ENCODE measurements at places on chromosomes 12 and 14.
A peak's percentile ranks its signal among the peaks of the same experiment; 100 is the strongest.

DNA sequence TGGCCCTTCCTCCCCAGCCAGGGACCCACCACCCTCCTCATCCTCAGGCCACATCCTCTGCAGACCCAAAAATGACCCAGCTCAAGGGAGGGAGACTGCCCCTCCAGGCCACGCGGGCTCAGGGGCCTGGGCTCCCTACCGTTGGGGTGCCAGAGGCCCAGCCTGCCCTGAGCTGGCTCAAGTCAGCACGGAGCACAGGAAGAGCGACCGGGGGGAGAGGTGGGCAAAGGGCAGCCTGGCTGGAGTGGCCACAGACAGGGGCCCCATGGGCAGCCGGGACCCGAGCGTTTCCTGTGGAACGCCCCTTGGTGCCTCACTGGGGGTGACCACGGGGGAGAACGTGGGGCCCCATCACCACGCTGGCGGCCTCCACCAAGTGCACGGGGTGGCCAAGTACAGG is 10.7 kb downstream of the JAG2 start:
- no peak for DNase-seq

- DNase-seq: no peak
Observed at GRCh38 chr14:76812093-76812421, 625 bp downstream of the ANGEL1 start.

GRCh38 chr14:101601606-101602465 is 40.5 kb downstream of the DIO3 start:
- no peak for DNase-seq

GRCh38 chr14:63478437-63478852 is 64.7 kb downstream of the PPP2R5E start:
- peak; percentile 18 for DNase-seq

- DNase-seq: no peak
Observed at GRCh38 chr14:61417141-61417540, 95.8 kb downstream of the PRKCH start.

DNA sequence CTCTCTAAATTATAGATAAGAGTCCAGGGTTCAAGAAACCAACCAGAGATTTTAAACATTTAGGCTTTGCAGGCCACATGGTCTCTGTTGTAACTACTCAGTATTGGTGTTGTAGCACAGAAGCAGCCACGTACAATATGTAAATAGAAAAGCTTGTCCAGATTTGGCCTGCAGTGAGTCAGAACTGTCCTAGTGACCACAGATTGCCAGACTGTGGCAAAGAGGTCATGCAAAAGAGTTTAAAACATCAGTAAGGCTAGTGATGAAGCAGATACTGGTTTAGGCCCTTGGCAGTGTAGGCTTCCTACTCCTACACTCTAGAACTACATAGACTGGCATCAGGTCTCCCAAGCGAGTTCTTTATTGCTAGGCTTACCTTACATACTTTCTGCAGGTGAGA is 117.6 kb upstream of the GARIN6 start:
- DNase-seq: no peak

- no peak for DNase-seq
Observed at GRCh38 chr12:79424109-79424721, 266.5 kb downstream of the PAWR start.

GRCh38 chr12:93137656-93138612 is 208.8 kb upstream of the EEA1 start:
- DNase-seq: no peak

DNA sequence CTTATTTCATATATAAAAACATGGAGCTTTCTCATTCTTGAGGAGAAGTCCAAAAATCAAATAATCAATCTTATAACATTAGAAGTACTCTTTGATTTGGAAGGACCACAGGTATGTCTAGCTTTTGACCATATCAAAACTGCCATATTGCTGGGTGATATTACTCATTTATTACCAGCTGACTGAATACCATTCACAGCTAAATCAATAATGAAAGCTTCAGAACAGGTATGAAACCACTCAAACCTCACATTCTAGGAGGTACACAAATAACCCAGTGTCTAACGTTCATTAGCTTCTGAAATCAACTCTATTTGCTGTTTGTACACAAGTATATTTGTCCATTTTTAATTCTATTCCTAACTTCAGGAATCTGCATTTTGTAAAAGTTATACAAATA is 16.8 kb upstream of the CCDC91 start:
- no peak for DNase-seq

DNA sequence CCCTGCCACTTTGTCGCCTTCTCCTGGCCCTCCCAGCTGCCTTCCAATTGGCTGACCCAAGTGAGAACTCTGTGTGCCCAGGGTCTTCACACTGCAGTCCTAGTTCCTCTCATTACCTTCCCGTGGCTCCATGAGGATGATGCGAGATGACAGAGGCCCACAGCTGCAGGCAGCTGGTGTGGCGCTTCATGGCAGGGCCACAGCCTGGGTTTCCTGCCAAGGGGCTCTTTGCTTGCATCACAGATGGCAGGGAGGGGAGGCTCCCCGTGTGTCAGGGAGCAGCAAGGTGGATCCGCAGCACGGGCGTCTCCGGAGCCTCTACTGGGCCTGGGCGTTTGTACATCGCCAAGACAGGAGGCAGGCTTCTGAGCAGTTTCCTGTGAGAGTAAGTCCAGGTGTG is 28.9 kb downstream of the DEGS2 start:
- no peak for DNase-seq

GRCh38 chr14:71400871-71401321 is 493.6 kb downstream of the PCNX1 start:
- DNase-seq: no peak

DNA sequence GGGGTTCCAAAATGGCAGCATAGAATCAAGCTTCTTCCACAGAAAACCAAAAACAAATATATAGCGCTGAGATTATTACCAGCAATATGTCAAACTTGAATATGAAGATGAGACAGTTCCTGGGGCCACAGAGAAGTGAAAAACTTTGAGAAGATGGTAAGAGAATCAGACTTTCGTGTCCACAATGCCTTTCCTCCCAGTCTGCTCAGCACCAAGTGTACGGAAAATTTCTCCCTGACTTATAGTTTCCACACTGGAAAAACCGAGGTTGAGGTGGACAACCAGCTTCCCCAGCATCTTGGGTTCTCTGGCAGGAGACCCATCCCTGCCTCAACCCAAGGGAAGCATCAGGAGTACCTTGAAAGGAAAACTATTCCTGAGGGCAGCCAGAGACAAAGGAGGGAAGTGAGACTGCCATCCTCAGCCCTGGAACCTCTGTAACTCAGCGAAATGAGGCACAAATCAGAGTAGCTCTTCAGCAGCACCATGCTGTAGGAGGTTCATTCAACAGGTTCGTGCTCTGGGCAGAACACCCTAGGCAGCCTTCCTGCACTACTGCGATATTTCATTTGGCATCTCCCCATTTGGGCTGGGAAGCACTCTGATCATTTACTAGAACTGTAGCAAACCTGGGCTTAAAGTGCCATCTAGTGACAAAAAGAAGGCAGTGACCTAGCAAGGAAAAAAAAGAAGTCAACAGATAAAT is 52.4 kb upstream of the CAPRIN2 start:
- no peak for DNase-seq

- DNase-seq: no peak
Observed at GRCh38 chr12:82522762-82523161, 163.9 kb upstream of the TMTC2 start.

DNA sequence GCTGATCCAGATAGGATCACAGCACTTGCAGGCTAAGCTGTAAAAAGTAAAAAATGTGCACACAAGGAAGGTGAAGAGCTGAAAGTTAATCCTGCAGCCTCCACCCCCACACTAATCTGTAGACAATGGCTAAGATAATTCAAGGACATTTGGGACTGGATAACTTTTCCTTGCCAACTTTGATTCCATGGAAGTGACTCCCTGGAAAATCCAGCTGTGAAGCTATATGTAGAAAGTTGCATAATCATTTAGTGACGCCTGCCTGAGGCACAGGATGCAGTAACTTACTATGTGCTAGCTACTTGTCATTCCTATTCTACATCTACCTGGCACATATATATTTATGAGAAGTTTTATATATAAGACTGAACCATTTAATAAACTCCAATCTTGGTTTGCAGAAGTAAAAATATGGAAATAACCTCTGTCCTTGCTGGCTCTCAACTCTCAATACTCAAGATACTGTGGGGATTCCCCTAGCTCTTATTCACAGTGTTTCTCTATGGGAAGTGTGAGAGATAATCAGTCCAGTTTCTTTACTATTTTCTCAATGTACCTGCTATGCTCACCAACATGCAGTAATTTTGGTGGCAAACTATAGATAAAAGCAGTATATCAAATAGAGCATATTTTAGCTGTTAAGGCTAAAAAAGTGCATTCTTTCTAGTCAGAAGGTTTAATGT is 14.8 kb downstream of the LDHB start:
- no peak for DNase-seq

GRCh38 chr12:69732088-69732487 is 6.6 kb upstream of the RAB3IP start:
- DNase-seq: no peak

DNA sequence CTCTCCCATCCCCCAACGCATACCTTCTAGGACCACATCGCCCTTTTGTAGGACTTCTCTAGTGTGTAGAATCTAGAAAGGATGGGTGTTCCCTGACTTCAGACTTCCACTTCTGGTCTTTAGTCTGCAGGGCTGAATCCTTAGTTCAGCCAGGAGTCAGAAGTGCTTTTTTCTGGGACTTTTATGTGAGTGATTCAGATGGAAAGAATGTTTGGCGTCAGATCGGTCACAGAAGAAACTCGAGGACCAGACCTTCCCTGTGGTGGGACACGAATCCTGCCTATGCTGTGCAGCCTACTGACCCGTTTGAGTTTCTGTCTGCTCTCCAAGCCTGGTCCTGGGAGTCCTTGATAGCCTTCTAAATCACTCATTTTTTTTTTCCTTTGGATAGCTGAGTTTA is 165.4 kb upstream of the SSTR1 start:
- DNase-seq: no peak

GRCh38 chr12:2266666-2267620 is 214.2 kb downstream of the CACNA1C start:
- DNase-seq: no peak

- DNase-seq: no peak
Observed at GRCh38 chr12:131422744-131423143, 288.1 kb upstream of the SFSWAP start.

- DNase-seq: no peak
Observed at GRCh38 chr12:107311682-107312081, 218.3 kb upstream of the CRY1 start.

GRCh38 chr14:60508707-60509437 is at the start of gene SIX6:
Gene SIX6 (plus strand): TSS chr14:60509146. CDS start chr14:60509399, 253 bp downstream.
- DNase-seq: no peak

- no peak for DNase-seq
Observed at GRCh38 chr12:23093488-23093887, 468.5 kb downstream of the ETNK1 start.

- DNase-seq: no peak
Observed at GRCh38 chr14:95901054-95901453, 24.4 kb downstream of the TUNAR start.

GRCh38 chr12:108080363-108080762 is 48.7 kb upstream of the WSCD2 start:
- DNase-seq: no peak

DNA sequence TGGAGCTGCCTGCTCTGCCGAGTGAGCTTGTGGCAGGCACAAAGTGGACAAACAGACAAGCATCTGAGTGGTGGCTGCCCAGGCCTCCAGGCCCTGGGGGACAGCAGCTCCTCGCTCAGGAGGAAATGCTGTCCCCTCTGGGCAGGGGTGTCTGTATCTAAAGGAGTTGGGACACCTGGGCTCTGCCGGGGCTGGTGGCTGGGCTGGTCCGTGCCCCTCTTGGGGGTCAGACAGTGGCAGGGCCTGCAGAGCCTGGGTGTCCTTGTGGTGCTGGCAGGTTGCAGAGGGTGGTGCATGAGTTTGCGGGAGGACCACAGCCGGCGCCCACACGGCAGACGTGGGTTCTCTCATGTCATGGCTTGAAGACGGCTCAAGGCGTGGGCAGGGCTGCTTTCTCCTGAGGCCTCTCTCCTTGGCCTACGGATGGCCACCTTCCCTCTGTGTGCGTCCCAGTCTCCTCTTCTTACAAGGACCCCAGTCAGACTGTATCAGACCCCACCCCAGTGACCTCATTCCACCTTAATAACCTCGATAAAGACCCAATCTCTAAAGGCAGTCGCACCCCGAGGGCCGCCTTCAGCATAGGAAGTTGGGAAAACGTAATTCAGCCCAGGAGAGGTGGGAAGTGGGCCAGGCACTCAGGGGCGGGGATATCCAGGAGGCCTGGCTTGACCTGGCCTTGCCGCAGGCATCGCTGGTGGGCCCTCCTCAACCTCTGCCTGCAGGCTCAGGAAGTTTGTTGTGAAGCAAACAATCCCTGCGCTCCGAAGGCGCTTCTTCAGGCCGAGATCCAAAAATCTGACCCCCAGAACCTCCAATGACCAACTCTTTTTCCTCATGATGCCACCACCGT is 110.0 kb downstream of the KIF26A start:
- no peak for DNase-seq

- no peak for DNase-seq
Observed at GRCh38 chr14:104437703-104438102, 141.9 kb upstream of the C14orf180 start.

DNA sequence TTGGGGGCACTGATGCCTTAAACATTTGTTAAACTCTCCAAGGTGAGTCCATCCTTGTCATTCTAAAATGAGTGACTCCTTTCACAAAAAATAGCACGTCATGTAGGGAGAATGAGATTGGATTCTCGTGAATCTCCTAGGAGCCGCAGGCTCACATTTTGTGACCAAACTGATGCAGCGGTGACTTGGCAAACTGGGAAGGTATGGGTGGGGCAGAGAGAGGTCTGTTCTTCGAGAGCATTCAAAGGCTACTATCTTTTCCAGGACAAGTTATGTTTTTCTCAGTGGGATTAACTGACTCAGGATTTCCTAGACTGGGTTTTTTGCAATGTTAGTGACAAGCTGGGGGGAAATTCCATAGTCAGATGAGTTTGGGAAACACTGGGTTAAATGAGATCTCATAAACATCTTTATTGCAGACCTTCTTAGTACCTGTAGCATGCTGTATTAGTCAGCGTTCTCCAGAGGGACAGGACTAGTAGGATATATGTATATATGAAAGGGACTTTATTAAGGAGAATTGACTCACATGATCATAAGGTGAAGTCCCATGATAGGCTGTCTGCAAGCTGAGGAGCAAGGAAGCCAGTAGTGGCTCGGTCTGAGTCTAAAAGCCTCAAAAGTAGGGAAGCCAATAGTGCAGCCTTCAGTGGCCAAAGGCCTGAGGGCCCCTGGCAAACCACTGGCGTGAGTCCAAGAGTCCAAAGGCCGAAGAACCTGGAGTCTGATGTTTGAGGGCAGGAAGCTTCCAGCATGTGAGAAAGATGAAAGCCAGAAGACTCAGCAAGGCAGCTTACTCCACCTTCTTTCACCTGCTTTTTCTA is 61.0 kb downstream of the FOXN4 start:
- no peak for DNase-seq

DNA sequence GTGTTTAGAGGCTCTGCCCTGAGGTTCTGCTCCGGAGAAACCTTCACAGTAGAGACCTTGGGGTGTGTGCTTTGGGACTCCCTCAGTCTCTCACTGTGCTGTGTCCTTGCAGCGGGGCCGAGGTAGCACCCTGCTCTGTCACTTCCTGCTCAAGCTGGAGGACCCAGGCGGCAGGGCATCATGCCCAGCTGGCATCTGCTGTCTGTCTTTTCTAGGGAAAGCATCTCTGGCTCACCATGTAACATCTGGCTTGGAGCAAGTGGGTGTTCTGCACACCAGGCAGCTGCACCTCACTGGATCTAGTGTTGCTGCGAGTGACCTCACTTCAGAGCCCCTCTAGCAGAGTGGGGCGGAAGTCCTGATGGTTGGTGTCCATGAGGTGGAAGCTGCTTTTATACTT is 124.5 kb downstream of the ESRRB start:
- DNase-seq: no peak

Measured in stimulated activated naive CD8-positive, alpha-beta T cell treated with anti-CD3 and anti-CD28 coated beads, Interleukin-15, Interleukin-2, amounts not matched to agents 100 U/mL and 50 U/mL, for 24 hours (primary cell).